ENCODE measurements at places on chromosomes 3 and 15.

GRCh38 chr3:131082871-131083863 lies 56.5 kb downstream of the NEK11 start:
- DNase-seq: peak; percentile 25

DNA sequence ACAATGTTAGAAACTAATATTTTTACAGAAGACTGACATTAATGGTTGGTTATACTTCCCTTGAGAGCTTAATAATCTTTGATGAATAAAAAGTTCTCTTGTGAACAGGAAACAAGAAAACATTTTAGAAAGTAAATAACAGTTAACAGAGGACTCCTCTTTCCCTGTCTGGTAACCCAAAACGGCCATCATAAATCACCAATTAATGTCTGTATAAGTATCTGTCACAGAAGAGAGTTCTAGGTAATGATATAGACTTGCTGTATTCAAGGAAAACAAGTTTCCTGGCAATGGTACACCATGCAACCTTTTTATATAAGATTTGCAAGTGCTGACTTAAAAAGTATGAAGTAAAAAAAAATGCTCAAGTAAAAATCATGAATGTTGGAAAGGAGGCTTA lies 426.7 kb downstream of the SOX2 start:
- no peak for DNase-seq

- DNase-seq: no peak
Observed at GRCh38 chr3:151299006-151299405, 17.6 kb downstream of the GPR87 start.

- DNase-seq: no peak
Observed at GRCh38 chr15:56930669-56931313, 12.3 kb downstream of the TCF12 start.

- peak; percentile 25 for DNase-seq
Observed at GRCh38 chr15:81105545-81105944, 28.5 kb upstream of the CFAP161 start.

DNA sequence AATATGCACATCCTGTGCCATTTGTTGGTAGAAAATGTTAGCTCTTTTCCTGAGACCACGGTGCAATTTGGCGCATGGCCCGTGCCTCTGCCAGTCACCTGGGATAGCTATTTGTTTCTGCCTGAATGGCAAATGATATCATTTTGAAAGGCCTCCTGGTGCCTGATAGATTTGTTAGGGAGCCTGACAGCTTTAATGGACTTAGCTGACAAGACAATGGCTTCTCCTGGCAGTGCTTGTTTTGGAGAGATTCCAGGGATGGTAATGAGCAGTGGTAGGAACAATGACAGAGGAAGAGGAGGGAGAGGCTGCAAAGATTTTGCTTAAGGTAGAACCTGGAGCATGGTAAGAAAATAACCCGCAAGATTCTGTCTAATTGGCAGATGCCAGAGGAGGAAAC lies 268.5 kb downstream of the CLSTN2 start:
- no peak for DNase-seq

- DNase-seq: no peak
Observed at GRCh38 chr3:48997714-48998637, 7.9 kb downstream of the P4HTM start.

- peak; percentile 45 for DNase-seq
Observed at GRCh38 chr15:98580572-98580971, 67.8 kb upstream of the IGF1R start.

DNA sequence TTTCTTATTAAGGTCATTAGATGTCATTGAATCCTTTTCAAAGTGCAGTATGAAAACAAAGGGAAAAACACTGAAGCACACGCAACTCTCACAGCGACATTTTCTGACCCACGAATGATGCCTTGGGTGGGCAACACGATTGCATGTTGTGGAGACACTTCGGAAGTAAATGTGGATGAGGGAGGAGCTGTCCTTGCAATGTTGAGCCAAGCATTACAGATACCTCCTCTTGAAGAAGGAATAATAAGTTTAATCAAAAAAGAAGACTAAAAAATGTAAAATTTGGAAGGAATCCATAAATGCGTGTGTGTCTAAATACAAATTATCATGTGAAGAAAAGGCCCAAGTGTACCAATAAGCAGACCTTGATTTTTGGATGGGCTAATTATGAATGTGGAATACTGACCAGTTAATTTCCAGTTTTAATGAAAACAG lies 16.9 kb downstream of the THBS1 start:
- no peak for DNase-seq

Data from AG20443 (cell line).